Gastrocnemius medialis (tissue), 4 donors: ENCODE measurements at places on chromosomes 5 and 9.

- no peaks in the 10 kb centered on the region for H3K4me1 ChIP-seq
- no peak for DNase-seq
- no peaks in the 10 kb centered on the region for H3K27me3 ChIP-seq
Measured at GRCh38 chr5:65171645-65172044, 310.1 kb downstream of the ADAMTS6 start.

DNA sequence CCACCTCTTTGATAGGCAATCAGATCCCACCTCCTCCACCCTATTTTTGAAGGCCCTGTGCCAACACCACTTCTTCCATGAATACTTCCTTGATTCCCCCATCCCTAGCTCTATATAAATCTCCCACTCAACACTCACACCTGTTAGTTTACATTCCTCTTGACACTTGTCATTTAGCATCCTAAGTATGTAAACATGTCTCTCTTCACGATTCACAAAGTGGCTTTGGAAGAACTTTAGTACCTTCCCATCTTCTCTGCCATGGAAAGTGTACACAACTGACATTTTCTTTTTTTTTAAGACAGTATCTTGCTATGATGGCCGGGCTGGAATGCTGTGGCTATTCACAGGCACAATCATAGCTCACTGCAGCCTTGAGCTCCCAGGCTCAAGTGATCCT is 1.5 kb upstream of the FXN start:
- no peak overlapping the region for H3K4me3 ChIP-seq
- no peaks in the 10 kb centered on the region for H3K27me3 ChIP-seq
- H3K36me3 ChIP-seq: no peaks in the 10 kb centered on the region
- no peak for DNase-seq

- no peaks in the 10 kb centered on the region for H3K36me3 ChIP-seq
- no peak overlapping the region for H3K4me3 ChIP-seq
- no peak for DNase-seq
- H3K27me3 ChIP-seq: no peaks in the 10 kb centered on the region
- H3K27ac ChIP-seq: no peak overlapping the region
- no peaks in the 10 kb centered on the region for H3K4me1 ChIP-seq
Measured at GRCh38 chr5:60668686-60669304, 31.2 kb downstream of the DEPDC1B start.

DNA sequence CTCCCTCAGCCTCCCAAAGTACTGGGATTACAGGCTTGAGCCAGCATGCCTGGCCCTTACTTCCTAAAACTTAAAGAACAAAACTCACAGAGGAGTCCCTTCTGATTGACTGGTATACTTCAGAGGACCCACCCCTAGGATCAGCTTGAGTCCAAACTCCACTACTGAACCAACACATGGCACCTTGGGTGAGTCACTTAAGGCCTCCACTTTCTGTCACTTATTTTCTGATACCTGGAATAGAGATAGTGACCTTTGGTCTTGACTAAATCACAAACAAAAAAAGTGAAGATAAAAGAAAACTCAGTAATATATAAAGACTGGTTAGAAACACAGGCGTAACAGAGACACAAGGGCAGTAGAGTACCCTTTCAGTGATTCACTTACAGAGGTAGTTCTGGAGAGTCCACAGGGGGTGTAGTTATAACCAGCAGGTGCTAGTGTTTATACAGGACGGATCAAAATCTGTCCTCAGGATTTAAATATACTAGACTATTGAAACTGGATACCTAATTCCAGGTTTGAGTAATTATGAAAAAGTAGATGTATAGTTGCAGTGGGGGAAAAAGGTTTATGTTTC is 274.3 kb upstream of the ANKRD55 start:
- H3K27ac ChIP-seq: no peak overlapping the region
- no peak for DNase-seq
- no peaks in the 10 kb centered on the region for H3K27me3 ChIP-seq
- H3K4me1 ChIP-seq: no peaks in the 10 kb centered on the region

GRCh38 chr5:146130440-146131045 is 25.2 kb upstream of the PLAC8L1 start:
- H3K27ac ChIP-seq: no peak overlapping the region
- no peaks in the 10 kb centered on the region for H3K27me3 ChIP-seq
- no peak for DNase-seq

DNA sequence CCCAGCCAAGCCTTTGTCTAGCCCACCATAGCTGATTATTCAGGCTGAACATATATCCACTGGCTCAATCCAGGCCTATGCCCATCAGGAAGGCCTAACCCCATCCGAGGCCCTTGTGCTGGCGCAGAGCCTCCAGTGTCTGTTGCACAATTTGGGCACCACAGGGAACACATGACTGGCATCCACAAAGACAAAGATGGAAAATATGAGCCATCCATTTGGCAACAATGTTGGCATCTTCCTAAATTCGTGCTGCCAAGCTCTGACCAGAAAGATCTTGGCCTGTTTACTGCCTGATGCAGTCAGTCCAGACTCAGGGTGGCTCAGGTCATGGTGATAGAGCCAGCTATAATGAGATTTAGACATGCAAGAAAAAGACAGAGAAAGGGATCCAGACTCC is 233.8 kb downstream of the PIK3R1 start:
- peaks cover 29% of the 10 kb centered on the region for H3K4me1 ChIP-seq
- H3K27me3 ChIP-seq: no peaks in the 10 kb centered on the region
- H3K36me3 ChIP-seq: no peaks in the 10 kb centered on the region

GRCh38 chr5:10233505-10233904 is 16.2 kb downstream of the ATPSCKMT start:
- H3K27me3 ChIP-seq: no peaks in the 10 kb centered on the region
- H3K4me1 ChIP-seq: no peaks in the 10 kb centered on the region
- DNase-seq: no peak

DNA sequence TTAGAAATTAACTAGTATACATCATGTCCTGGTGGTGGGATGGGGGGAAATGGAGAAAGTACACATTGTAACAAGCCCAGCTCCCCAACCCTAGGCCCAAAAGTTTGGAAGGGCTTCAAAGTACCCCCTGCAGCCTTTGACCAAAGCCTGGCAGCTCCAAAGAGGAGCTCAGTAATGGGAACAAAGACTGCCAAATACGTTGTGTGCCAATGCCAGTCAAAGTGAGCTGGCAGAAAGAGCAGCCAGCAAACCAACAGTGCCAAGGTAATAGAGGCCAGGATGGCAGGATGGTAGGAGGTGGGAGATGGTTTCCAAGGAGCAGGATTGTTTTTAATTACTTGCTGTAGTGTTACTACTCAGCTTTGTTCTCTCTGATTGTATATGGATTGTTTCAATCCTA is 248.3 kb downstream of the COX7C start:
- H3K4me3 ChIP-seq: no peak overlapping the region
- no peak for DNase-seq
- H3K27me3 ChIP-seq: no peaks in the 10 kb centered on the region
- peaks cover 21% of the 10 kb centered on the region for H3K4me1 ChIP-seq
- no peak overlapping the region for H3K27ac ChIP-seq
- H3K36me3 ChIP-seq: no peaks in the 10 kb centered on the region

GRCh38 chr9:127892831-127893230 is 6.6 kb downstream of the ST6GALNAC6 start:
- no peak for DNase-seq
- no peak overlapping the region for H3K27ac ChIP-seq
- H3K36me3 ChIP-seq: peaks cover 71% of the 10 kb centered on the region
- peaks cover 21% of the 10 kb centered on the region for H3K4me1 ChIP-seq

DNA sequence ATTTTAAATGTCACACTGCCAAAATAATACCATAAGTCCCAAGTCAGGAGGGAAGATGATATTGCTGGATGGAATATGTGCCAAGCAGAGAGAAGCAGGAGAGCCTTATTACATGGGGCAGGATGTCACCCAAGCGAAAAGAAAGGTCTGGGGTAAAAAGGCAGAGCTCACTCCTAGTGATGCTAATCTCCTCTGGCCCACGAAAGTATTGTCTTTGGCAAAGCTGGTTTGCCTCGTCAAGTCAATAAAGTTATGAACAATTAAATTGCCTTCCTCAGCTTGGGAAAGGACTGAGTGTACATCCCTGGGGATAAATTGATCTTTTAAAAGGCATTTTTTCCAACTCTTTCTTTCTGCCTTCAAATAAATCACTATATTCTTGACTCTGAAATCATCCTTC is 220.6 kb downstream of the DMAC1 start:
- H3K27me3 ChIP-seq: no peaks in the 10 kb centered on the region
- H3K4me1 ChIP-seq: no peaks in the 10 kb centered on the region
- no peak overlapping the region for H3K27ac ChIP-seq
